ENCODE measurements at places on chromosomes 3 and 15.

DNA sequence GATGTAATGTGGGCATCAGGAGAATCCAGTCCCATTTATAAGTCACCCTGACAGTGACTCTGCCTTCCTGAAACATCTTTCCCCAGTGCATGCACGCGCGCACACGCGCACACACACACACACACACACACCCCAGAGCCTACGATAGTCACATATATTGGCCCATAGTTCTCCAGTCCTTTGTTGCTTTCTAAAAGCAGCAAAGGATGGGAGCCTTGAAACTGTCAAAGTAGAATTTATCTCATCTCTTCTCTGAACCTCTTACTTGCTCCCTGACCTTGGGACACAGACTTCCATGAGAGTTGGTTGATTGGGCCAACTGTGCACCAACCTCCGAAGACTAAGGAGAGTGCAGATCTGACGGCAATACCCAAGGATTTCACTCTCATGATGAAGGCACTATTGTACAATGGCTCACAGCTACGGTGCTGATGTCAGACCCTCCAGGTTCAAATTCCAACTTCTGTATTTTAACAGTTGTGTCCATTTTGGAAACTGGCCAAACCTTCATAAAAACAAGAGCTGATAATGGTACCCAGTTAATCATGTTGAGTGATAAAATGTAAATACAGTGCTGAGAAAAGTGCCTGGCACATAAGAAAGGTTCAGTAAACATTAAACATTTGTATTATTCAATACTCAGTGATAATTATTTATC lies 8.3 kb downstream of the CPA3 start:
- peak; percentile 46 for DNase-seq

DNA sequence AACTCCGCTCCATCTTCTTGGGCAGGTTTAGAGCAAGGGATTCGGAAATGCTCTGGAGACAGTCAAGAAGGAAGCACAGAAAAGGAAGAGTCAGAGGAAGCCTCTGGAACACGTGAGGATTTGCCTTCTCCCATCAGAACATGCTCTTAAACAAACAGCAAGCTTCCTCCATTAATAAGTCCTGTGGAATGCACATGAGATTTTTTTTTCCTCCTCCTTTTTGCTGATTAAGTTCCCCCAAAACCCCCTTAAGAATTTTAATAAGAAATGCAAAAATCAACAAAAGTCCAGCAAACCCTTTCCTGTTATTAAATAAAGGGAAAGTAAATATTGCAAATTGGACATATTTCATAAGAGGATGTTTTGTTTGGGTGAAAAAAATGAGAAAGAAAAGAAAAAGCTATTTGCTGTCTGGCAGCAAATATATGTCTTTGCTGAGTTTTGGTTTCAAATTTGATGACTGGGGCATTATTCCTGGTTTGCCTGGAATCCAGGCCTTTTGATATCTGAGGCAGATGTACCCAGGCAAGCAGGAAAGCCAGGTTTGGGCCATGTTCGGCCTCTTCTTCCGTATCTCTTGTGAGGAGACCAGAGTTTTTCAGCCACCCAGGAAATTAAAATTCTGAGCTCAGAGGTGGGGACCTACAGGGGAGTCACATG lies 7.9 kb upstream of the TSEN2 start:
- no peak for DNase-seq

- DNase-seq, result no peak
Measured at GRCh38 chr3:154274348-154274747, 49.9 kb downstream of the DHX36 start.

- no peak for DNase-seq
Measured at GRCh38 chr3:48966876-48967361, 23.1 kb upstream of the P4HTM start.

GRCh38 chr3:162376761-162377160 lies 880.2 kb downstream of the OTOL1 start:
- DNase-seq, result no peak

GRCh38 chr15:57348081-57348480 lies 28.2 kb upstream of the CGNL1 start:
- no peak for DNase-seq

GRCh38 chr3:143301031-143301901 lies 181.7 kb downstream of the CHST2 start:
- no peak for DNase-seq

DNA sequence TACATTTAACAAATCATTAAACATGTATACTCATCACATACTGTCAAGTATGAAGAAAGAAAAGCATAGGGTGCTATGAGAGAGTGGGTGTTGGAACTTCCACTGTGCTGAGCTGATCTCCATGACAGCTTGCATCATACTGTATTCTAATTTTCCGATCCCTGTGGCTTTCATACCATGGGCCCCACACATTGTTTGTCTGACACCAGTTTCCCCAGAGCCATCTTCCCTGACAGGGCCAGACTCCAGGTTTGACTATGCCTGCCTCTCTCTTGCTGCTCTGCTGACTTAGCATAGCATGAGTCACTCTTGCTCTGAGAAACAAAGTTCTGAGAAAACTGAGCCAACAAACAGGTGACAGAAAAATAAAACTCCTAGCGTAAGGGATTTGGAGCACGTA lies 37.0 kb upstream of the CASR start:
- DNase-seq, result no peak

- no peak for DNase-seq
Measured at GRCh38 chr3:112350018-112350810, 17.3 kb downstream of the CD200 start.

DNA sequence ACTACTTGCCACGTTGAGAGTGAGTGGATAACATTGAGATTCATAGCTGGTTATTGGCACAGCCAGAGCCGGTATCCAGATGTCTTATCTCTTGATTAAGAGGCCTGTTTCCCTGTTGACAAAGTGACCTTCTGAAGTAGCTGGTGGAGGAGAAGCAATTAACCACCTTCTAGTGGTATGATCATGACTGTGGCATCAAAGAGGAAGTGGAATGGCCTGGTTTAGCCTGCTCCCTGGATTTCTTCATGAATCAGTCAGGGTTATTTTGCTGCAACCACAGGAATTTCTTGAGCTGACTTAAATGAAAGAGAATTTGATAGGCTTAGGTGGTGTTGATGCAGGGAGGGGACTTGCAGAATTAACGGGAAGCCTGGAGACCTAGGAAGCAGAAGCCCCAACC lies 398.3 kb downstream of the MFSD1 start:
- DNase-seq, result no peak

GRCh38 chr3:166462891-166463470 lies 625.8 kb upstream of the BCHE start:
- no peak for DNase-seq

GRCh38 chr3:190426806-190427507 lies 22.7 kb downstream of the TMEM207 start:
- no peak for DNase-seq

DNA sequence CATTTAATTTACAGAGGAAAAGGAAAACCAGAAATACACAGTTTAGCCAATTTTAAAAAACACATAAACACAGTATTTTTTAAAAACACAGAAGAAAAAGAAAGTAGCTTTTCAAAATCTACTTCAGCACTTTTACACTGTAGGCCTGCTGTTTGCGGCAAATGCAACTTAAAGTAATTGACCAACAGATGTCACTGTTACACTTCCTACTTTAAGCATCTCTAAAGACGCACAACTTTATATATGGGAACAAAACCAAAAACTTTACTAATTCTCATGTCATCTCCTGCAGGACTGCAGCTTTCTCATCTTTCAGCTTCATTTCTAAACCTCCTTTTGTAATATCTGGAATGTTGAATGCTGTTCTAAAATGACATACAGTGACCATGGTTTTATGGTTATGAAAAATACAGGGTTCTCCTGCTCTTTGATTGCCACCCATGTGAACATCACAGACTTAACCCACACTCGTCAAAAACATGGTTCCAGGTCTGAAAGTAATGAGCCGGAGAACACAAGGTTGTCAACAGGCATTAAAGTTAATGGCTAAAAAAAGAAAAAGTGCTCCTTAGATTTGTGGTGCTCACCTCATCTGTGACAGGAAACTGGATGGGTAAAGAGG lies 107.9 kb downstream of the FMN1 start:
- no peak for DNase-seq

GRCh38 chr3:15063238-15063637 lies 1.9 kb downstream of the MRPS25 start:
- DNase-seq, result no peak

DNA sequence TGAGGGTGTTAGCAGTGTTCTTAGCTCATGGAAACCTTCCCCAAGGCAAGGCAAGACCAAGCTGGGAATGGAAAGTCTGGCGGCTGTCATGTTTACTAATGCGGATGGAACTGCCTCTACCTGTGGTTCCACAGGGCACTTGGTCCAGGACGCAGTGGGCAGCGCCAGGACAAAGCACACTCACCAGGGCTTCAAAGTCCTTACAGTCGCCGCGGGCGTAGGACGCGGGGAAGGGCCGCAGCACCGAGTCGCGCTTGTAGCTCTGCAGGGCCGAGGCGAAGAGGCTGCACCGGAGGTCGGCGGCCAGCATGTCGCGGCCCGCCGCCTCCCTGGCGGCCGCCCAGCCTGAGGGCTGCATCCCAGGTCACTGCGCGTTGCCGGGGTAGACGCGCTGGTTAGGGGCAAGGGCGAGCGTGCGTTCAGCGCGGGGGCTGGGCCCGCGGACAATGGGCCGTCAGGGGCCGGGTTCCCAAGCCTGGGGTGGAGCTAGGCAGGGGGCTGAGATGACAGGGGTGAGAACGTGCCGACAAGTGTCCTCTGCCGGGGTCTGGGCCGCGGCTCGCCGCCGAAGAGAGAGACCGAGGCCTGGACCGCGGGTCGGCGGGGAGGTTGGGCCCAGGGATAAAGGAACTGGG lies 497 bp downstream of the PARP16 start:
- DNase-seq, result no peak

- DNase-seq, result no peak
Measured at GRCh38 chr15:80597076-80597475, 98.0 kb upstream of the ABHD17C start.

GRCh38 chr3:57752307-57752706 lies 3.8 kb upstream of the SLMAP start:
- no peak for DNase-seq

GRCh38 chr3:143263852-143264513 lies 144.4 kb downstream of the CHST2 start:
- DNase-seq, result no peak

DNA sequence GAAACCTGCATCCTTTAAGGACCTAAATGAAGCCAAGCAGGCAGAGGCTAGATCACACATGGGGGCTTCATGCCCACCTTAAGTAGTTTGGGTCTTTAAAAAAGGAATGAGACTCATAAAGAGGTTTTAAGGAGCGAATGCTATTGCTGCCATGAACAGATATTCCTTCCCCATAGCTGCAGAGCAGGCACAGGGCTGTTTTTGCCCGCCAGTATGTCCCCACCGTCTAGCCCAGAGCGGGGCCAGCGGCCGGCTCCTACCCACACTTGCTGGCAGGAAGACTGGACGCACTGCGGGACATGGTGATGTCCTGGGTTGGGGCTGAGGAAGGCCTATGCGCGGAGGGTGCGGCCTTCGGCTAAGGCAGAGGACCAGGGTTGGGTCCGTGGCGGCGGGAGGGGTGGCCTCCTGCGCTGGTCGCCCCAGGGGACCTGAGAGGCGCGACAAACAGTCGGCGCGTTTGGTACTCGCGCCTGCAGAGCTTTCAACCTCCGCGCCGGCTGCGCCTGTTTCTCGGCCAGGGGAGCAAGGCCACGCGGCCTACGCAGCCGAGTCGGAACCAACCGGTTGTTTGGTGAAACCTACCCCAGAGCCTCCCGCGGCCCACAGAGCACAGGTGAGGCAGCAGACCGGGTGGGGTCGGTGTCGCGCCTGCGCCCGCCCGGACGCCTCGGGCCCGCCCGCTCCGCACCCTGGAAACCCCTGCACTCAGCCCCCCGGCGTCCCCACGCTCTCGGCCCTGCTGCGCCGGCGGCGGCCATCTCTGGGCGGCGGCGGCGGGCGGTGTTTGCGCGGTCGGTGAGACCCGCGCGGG lies at the start of gene FAIM:
FAIM (plus strand) TSS at position 450 of the 814 bp plus-strand sequence. CDS start 10,956 bp downstream, outside the sequence.
- peak; percentile 10 for DNase-seq

- DNase-seq, result no peak
Measured at GRCh38 chr15:52427804-52428203, 100.9 kb downstream of the MYO5A start.

- DNase-seq, result no peak
Measured at GRCh38 chr15:66721020-66721419, 19.0 kb downstream of the SMAD6 start.

DNA sequence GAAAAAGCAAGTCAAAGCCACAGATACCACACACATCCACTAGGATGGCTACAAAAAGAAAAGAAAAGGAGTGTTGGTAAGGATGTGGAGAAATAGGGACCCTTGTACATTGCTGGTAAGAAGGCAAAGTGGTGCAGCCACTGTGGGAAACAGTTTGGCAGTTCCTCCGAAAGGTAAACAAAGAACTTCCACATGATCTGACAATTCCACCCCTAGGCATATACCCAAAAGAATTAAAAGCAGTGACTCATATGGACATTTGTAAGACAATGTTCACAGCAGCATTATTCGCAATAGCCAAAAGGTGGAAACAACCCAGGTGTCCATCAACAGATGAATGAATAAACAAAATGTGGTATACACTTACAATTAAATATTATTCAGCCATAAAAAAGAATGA lies 22.2 kb upstream of the GMPPB start:
- no peak for DNase-seq

- no peak for DNase-seq
Measured at GRCh38 chr3:4746241-4746958, 232.8 kb upstream of the BHLHE40 start.

GRCh38 chr15:84595660-84596059 lies 5.1 kb upstream of the ZSCAN2 start:
- DNase-seq, result no peak

GRCh38 chr3:64871834-64872249 lies 184.0 kb upstream of the ADAMTS9 start:
- DNase-seq, result no peak

- no peak for DNase-seq
Measured at GRCh38 chr3:168801794-168802193, 706.1 kb upstream of the GOLIM4 start.

- no peak for DNase-seq
Measured at GRCh38 chr3:134808835-134809234, 13.8 kb downstream of the EPHB1 start.

DNA sequence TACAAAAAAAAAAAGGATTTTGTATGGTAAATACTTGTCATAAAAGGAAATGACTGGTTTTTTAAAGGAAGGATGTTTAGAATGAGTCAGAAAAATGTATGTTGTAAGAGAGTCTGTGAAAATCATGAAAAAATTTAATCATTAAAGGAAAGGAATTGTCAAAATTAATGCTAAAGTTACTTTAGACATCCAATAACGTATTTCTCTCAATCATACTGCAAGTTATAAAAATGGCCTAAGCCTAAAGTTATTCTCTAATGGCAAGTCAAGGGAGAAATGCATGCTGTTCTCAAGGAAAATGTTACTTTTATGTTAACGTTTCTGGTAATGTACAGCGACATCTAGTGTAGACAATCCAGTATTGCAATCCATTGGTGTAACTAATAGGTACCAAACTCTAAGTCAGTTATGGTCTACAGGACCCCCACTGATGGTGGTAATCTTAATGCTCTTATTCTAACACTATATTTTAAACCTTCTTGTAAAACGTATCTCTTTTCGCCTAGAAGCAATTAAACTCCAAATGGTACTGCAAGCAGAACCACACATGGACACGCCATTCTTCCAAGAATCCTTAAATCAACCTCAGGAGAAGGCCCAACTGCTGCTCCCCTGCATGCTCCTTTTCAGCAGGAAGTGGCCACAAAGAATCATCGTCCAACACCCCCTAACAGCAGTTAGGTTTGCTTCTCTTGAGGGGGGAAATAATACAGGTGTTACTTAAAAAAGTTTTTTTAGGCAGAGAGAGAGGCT lies 35.2 kb downstream of the NCEH1 start:
- DNase-seq, result no peak

GRCh38 chr3:59374818-59375211 lies 325.0 kb upstream of the CFAP20DC start:
- DNase-seq, result no peak

- no peak for DNase-seq
Measured at GRCh38 chr15:100430411-100430810, 88.6 kb upstream of the ADAMTS17 start.
